ENCODE measurements at places on chromosomes 1 and 21.

- no peak for DNase-seq
Observed at GRCh38 chr1:184113251-184113650, 61.7 kb downstream of the TSEN15 start.

- no peak for DNase-seq
Observed at GRCh38 chr1:55694310-55694801, 479.2 kb upstream of the USP24 start.

DNA sequence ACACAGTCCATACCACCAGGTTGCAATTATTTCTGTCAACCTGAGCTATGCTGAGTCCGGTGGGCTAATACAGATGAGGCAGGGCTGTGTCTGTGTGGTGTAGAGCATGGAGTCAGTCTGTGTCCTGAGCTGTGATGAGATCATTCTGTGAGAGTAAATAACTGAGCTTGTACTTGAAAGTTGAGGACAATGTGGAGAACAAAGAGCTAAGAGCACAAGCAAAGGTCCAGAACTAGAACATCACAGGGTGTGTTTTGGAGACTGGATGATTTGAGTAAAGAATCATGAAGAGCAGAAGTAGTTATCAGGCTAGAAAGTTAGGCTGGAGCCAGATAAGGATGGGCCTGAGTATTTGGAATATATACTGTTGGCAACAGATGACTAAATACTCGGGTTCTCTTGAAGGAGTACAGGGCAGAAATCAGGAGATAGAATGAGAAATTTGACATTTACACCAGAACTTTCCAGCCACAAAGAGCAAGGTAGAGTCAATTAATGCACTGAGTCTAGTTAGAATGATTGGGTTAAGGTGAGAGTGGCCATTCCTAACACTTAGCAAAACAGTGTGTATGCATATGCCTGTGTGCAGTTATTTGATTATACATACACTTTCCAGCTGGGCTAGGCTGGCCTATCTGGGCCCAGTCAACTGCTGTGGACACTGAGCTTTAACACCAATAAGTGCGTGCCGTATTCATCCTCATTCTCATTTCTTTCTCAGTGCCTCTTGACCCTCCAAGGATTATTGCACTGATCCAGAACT, 48.8 kb downstream of the LEPR start:
- no peak for DNase-seq

DNA sequence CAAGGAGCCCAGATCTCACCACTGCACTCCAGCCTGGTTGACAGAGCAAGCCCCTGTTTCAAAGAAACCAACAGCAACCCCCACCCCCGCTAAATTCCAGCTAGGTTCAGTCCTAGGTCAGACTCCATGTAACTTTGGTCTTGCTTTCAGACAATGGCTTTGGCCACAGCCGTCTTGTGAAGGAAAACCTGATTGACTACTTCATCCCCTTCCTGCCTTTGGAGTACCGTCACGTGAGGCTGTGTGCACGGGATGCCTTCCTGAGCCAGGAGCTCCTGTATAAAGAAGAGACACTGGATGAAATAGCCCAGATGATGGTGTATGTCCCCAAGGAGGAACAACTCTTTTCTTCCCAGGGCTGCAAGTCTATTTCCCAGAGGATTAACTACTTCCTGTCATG, 12.9 kb downstream of the TOR3A start:
- DNase-seq, result no peak

DNA sequence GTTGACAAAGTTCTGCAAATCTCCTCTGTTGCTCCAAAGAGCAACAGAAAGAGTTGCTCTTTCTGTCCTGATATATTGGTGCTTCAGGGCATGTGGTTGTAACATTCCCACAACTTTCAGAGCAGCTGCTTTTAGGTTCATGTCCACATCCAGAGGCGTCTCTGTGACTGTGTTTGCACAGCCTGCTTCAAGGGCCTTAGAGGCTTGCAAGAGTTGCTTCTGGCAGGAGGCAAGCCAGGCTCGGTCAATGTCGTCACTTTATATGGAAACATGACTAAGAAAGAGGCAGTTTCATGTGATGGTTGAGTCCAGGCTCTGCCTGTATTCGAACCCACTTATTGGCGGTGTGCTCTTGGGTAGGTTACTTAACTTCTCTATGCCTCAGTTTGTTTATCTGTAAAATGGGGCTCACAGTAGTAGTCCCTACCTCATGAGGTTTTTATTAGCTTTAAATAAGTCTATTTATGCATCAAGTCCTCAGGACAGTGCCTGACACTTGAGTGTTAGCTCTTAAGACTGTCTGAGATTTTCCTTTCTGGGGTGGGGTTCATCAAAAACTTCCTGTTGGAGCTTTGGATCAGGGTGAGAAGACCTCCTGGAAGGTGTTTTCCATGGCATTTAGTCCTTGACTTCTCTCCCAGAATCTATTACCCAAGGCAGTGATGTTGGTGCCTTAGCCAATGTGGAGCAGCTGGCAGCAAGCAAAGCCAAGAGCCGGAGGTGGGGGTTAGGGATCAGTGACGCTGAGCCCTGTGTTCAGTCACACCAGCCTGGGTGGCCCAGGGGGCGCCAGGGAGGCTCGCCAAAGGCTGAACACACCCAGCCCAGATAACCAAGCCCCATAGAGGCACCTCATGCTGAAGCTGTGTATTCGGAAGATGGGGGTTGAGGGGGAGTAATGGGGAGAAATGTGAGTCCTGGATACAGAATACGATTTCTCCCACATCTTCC, 18.9 kb downstream of the LHX4 start:
- DNase-seq, result no peak

DNA sequence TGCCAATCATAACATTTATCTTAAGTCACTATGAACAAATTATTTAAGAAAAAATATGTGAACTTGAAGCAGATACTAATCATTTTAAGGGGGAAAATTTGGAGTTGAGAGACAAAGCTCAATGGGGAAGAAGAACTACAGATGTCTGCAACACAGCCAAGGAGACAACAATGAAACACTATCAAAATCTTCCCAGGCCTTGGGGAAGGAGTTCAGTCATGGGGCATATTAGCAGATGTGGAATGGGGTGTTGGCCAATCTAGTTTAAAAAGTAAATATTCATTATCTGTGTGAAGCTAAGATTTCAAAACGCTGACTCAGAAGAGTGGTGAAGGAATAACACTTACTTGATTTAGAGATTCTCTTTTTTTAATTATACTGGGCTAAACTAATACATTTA, 671.6 kb upstream of the ZP4 start:
- DNase-seq, result no peak

- no peak for DNase-seq
Observed at GRCh38 chr1:35080171-35080854, 1.1 kb downstream of the ZMYM1 start.

DNA sequence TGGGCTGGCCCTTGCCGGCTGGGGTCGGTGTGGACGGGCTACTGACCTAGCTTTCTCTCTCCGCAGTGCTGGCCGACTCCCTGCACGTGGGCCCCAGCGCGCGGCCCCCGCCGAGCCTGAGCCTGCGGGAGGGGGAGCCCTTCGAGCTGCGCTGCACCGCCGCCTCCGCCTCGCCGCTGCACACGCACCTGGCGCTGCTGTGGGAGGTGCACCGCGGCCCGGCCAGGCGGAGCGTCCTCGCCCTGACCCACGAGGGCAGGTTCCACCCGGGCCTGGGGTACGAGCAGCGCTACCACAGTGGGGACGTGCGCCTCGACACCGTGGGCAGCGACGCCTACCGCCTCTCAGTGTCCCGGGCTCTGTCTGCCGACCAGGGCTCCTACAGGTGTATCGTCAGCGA, 34.9 kb downstream of the PTGFRN start:
- no peak for DNase-seq

- DNase-seq, result no peak
Observed at GRCh38 chr1:95876276-95876675, 642.3 kb downstream of the RWDD3 start.

DNA sequence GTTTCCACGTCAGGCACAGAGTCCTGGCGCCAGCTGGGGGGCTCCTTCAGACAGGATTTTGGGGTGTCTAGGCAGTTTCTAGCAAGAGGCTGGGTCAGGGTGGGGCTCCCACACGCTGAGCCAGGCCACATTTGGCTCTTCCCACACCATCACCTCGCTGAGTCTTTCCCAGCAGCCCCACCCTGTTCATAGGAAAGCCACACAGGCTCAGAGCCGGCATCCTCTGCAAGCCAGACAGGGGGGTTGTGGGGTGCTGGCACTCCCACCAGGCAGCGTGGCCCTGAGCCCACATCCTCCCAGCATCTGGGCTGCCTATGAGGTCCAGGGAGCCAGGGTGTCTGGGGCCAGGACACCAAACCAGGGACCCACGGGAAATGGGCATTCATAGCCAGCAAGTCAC, 2.8 kb upstream of the GPR153 start:
- no peak for DNase-seq

- no peak for DNase-seq
Observed at GRCh38 chr1:53285969-53286760, 41.7 kb downstream of the LRP8 start.

DNA sequence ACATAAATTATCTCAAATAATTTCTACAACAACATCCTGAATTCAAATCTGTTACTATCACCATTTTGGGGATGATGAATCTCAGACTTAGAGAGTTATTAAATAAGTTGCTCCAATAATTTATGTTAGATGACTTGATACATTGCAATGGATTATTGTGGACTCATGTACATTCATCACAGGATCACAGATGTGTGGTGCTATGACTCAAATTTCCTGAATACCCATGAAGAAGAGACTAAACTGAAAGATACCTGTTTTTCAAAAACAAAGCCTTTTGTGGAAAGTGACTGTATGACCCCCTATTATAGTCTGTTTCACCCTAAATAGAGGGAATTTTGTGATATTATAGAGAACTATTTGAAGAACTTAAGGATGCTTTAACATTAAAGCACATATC, 315.0 kb downstream of the PLA2G4A start:
- no peak for DNase-seq

GRCh38 chr1:28855469-28855951, 43.5 kb downstream of the OPRD1 start:
- no peak for DNase-seq

- peak; percentile 37 for DNase-seq
Observed at GRCh38 chr1:6208723-6209660, 3.1 kb downstream of the RNF207 start.

GRCh38 chr1:40919475-40920011, 57.4 kb upstream of the CITED4 start:
- no peak for DNase-seq

GRCh38 chr1:112399456-112399855, 3.4 kb downstream of the CTTNBP2NL start:
- no peak for DNase-seq

- DNase-seq, result no peak
Observed at GRCh38 chr21:39788383-39788782, 43.4 kb downstream of the IGSF5 start.

GRCh38 chr1:193417403-193417802, 231.0 kb upstream of the B3GALT2 start:
- DNase-seq, result no peak

- no peak for DNase-seq
Observed at GRCh38 chr1:56908619-56909221, 54.1 kb downstream of the C8A start.

DNA sequence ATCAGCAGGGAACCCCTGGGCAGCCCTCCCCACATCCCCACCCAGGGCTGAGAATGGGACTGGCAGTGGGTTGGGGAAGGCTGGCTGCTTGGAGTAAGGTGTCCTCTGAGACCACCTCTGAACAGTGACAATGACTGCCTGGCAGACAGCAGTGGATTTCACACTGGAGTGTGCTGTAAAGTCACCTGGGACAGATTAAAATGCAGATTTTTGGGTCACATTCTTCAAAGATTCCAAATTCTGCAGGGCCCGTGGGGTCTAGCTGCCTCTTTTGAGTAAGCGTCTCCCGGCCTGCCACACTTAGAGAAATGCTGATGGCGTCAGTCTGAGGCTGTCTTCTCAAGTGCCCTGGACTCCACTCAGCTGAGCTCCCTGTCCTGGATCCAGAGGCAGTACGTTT, 164.5 kb downstream of the GRIK3 start:
- DNase-seq, result no peak

- DNase-seq, result peak; percentile 34
Observed at GRCh38 chr1:147243228-147243685, 773 bp downstream of the CHD1L start.

GRCh38 chr1:212752252-212752933, 39.2 kb downstream of the NSL1 start:
- DNase-seq, result no peak

- DNase-seq, result no peak
Observed at GRCh38 chr1:17281775-17282181, 26.2 kb upstream of the PADI4 start.

DNA sequence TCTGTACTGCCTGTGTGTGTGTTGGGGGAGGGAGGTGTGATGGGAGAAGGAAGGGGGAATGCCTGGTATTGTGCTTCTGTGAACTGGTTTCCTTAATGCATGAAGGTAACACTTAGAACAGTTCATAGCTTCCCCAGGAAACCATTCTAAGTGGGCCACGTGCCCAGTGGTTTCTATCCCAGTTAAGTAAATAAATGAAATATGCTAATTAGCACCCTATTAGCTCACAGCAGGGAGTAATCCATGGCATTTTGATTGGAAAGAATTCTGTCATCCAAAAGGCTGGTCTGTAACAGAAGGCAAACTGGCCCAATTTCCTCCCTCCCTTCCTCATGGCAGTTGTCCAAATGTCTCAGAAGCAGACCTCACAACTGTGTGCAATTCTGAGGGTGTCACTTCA, 199.3 kb downstream of the TTLL7 start:
- no peak for DNase-seq

DNA sequence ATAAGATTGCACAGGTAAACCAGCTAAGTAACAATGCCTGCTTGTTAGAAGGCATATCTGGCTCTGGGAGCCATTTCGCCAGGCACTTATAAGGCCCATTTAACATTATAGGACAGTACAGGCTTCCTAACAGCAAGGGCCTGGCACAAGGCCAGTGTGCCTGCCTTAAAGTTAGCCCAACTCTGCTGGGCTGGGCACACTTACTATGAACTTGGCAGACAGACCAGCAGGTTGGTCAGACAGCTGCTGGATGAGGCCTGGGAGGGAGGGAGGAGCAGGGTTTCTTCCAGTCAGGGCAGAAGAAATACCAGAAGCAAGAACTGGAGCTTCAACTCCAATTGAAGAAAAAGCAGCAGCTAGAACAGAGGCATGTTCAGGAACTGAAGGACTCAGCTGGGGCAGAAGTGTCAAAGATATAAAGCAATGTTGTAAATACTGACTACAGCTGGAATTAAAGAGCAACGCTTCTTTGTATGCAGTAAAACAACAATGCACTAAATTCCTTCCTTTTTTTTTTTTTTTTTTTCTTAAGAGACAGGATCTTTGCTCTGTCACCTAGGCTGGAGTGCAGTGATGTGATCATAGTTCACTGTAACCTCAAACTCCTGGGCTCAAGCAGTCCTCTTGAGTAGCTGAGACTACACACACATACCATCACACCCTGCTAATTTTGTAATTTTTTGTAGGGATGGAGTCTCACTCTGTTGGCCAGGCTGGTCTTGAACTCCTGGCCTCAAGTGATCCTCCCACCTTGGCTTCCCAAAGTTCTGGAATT, 4.9 kb downstream of the CACHD1 start:
- no peak for DNase-seq

DNA sequence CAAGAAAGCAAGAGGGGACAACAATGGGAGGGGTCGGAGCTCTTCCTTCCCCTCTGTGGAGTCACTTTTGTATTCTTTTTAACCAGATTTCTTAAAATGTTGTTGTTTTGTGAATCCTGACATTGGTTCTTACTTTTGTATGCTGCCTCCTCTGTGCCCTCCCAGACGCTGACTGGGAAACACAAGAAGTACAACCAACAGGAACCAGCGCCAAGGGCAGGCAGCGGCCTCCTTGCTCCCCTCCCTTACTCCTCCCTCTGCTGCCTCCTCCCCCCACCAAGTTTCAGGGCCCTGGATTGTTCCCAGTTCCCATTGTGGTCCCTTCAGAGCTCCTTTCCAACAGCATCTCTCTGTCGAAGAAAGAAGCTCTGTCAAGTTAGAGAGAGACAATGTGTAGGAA, 111.1 kb downstream of the BRINP2 start:
- no peak for DNase-seq

- DNase-seq, result no peak
Observed at GRCh38 chr1:27235827-27236226, 1.4 kb downstream of the WDTC1 start.

Measured in activated naive CD8-positive, alpha-beta T cell treated with anti-CD3 and anti-CD28 coated beads for 36 hours (primary cell).